CD8-positive, alpha-beta memory T cell (primary cell): ENCODE measurements at places on chromosomes 7 and 10. TPM values are rescaled to one million over a fixed set of nuclear protein-coding genes. Genes with fewer than 3 reads are reported as not detected.

The SLC26A5 gene
- not detected for polyA plus RNA-seq

The POU6F2 gene
- not detected for polyA plus RNA-seq

The PROSER2 gene
- polyA plus RNA-seq: 1.7 TPM

The NUTM2B gene
- polyA plus RNA-seq: not detected

The ATXN7L1 gene
- polyA plus RNA-seq: 18.0 TPM

The GNG11 gene
- not detected for polyA plus RNA-seq
